CD4-positive, alpha-beta T cell treated with Interleukin-6 for 4 hours (primary cell): ENCODE measurements at places on chromosomes 13 and 19.

GRCh38 chr19:33125929-33126388, 6.0 kb upstream of the WDR88 start:
- DNase-seq: peak; percentile 63

DNA sequence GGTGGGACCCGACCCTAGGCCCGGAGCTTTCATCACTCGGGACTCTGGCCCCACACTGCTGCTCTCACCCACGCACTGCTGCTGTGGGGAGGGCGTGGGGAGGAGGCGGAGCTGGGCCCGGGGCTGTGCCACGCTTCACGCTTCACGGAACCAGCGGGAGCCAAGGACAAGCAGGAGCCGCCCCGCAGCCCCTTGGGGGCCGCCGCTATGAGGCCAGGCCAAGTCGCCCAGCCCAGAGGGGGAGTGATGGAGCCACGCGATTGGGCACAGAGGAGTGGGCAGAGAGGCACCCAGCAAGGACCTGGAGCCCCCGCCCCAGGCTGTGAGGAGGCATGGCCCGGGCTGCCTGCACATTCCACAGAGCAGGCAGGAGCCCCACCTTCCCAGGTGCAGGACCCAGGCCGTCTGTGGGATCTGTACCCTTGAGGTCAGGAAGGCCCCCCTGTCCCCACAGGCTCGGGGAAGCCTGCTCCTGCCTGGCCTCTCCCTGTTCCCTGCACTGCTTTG, 10.2 kb upstream of the SUPT20H start:
- DNase-seq: no peak

DNA sequence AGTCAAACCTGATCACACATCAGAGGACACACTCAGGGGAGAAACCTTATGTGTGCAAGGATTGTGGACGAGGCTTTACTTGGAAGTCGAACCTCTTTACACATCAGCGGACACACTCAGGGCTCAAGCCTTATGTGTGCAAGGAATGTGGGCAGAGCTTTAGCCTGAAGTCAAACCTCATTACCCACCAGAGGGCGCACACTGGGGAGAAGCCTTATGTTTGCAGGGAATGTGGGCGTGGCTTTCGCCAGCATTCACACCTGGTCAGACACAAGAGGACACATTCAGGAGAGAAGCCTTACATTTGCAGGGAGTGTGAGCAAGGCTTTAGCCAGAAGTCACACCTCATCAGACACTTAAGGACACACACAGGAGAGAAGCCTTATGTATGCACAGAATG, 8.2 kb upstream of the ZNF527 start:
- no peak for DNase-seq

GRCh38 chr19:3783660-3784584, 2.3 kb downstream of the MATK start:
- peak; percentile 43 for DNase-seq

DNA sequence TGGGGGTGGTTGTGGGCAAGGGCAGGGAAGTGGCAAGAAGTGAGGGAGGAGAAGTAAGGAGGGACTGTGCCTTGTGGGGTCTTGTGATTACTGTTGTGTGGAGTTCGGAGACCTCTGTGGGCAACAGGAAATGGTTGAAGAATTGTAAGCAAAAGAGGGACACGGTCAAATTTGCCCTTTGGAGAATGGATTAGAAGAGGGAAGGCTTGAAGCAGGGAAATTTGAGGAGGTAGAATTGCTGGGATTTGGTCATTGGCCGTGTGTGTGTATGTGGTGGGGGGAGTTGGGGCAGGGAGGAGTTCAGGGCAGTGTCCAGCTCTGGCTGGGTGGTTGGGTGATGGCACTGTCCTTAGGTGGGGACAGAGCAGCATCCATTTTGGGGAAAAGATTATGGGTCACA, 3.6 kb downstream of the WASF3 start:
- DNase-seq: no peak

DNA sequence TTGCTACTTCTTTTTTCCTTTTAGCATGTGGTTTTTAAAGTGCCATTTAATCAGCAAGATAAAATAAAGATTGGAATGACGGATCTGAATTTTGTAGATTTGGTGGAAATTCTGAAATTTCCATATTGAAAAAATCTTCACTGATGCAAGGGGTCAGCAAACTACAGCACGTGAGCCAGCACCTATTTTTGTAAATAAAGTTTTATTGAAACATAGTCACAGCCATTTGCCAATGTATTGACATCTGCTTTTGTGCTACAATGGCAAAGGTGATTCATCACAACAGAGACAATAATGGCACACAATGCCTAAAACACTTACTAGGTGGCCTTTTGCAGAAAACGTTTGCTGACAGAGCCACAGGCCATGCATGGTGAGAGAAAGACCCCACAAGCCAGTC, 226.4 kb downstream of the ABCC4 start:
- DNase-seq: no peak

- DNase-seq: no peak
Observed at GRCh38 chr19:10021863-10022262, 8.6 kb downstream of the RDH8 start.

DNA sequence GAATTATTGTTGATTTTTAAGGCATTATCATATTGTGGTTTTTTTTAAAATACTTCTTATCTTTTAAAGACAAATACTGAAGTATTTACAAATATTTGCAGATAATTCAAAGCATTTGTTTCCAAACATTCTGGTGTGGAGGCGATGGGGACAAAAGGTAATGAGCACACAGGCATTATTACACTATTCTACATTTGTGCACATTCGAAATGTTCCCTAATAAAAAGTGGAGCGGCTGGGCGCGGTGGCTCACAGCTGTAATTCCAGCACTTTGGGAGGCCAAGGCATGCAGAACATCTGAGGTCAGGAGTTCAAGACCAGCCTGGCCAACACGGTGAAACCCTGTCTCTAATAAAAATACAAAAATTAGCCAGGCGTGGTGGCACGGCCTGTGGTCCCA, 133.4 kb downstream of the FOXO1 start:
- no peak for DNase-seq

GRCh38 chr13:47168066-47168465, 271.2 kb upstream of the HTR2A start:
- DNase-seq: no peak

- no peak for DNase-seq
Observed at GRCh38 chr13:101111894-101112293, 304.4 kb downstream of the NALCN start.

GRCh38 chr19:49331616-49332055, 3.6 kb upstream of the CD37 start:
- peak; percentile 67 for DNase-seq
